ENCODE measurements at places on chromosomes 12 and 14.
A peak's percentile ranks its signal among the peaks of the same experiment; 100 is the strongest.

GRCh38 chr14:54566410-54567223 lies at the start of gene SAMD4A:
TSS of gene SAMD4A (plus strand) at chr14:54567128. CDS start at chr14:54567917, 789 bp downstream.
- peak; percentile 55 for DNase-seq

- no peak for DNase-seq
Observed at GRCh38 chr14:102883089-102883541, 39.3 kb upstream of the AMN start.

DNA sequence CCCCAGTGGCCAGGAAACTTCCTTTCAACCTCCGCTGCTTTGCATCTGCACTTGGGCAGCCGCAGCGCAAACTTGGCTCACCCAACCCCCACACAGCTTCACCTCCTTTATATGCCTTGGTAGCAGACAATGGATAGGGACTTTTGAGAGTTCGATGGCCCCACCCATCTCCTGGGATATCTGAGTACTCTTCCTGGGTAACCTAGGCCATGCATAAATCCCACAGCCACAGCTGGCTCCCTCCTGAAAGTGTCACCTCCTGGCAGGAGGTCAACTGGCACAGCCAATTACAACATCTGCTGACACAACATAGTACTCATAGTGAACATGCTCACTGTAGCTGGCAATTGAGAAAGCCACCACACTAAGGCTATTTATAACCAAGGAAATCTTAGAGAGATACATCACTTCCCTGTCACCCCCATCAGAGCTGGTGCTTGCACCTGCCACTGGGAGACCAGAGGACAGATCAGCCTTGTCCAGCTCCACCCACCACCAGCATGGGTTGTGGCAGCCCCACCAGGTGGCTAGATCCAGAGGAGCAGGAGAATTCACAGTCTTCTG lies 410.0 kb downstream of the SYT1 start:
- no peak for DNase-seq

DNA sequence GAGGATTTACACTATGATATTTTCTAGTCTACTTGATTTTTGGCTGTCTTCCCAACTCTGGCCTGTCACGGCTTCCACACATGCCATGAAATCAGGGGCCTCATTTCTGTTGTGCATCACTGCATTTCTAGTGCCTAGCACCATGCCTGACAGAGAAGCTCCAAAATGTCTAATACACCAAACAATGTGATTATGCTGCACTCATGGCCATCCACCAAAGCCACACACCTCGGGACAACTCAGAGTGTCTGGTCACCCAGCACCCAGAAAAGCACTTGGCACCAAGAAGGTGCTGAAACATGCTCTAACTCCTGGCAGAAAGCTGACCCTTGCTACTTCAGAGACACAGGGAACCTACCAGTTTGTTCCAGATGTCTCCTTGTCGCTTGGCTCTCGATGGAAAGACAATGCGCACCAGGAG lies 11.3 kb downstream of the GCN1 start:
- no peak for DNase-seq

GRCh38 chr12:78149459-78149858 lies 318.8 kb downstream of the NAV3 start:
- DNase-seq, result no peak

- no peak for DNase-seq
Observed at GRCh38 chr14:92475451-92476187, 38.0 kb upstream of the RIN3 start.

- DNase-seq, result no peak
Observed at GRCh38 chr12:71262466-71262865, 104.7 kb upstream of the TSPAN8 start.

GRCh38 chr14:70254476-70254961 lies 65.8 kb upstream of the SLC8A3 start:
- no peak for DNase-seq

DNA sequence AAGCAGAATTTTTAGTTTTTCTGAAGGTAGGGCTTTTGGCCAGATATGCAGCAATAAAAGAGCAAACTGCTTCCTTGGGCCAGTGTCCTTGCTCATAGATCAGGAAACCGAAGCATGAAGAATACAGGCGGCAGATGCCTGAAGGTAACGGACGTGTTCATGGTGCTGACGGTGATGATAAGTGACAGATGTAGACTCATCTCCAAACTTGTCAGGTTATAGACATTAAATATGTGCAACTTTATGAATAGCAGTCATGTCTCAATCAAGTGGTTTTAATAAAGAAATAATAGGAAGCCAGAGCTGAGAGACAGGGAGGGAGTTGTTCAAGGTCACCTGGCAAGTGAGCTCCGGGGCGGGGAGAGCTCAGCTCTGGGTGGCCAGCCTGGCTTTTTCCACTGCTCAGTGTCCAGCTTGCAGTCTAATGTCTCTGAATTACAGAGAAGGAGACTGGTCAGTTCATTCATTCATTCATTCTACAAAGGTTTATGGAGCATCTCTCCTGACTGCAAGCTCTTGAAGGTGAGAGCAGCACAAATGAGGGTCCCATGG lies 1.0 kb downstream of the SERPINA5 start:
- no peak for DNase-seq

DNA sequence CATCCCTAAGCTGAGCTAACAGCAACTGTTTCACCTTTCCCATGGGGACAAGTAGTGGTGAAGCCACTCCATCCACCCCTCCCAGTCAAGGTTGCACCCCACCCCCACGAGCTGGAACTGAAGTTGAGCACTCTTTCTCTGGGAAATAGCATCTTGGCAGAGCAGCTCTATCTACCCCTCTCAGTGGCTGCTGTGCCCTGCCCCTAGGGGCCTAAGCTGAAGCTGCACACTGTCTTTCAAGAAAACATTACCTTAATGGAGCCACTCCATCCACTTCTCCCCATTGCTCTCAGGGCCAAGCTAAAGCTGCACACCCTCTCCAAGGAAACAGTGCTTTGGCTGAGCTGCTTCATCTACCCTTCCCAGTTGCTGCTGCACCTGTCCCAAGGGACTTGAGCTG lies 170.6 kb upstream of the CCDC196 start:
- DNase-seq, result no peak

DNA sequence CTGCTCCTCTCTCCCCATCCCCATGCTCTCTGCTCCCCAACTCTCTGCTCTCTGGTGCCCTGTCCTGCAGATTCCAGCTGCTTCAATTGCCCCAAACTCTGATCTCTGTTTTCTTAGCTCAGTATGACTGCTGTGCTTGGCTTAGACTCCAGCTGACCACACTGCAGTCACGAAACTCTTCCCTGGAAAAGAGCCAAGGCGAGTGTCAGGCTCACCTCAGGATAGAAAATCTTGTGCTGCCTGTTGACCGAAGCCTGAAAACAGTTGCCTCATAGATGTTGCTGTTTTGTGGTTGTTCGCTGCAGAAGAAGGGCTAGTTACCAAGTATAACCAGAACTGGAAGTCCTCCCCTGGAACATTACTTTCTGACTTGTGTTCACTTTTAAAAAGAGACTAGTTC lies 6.7 kb upstream of the STON2 start:
- no peak for DNase-seq

DNA sequence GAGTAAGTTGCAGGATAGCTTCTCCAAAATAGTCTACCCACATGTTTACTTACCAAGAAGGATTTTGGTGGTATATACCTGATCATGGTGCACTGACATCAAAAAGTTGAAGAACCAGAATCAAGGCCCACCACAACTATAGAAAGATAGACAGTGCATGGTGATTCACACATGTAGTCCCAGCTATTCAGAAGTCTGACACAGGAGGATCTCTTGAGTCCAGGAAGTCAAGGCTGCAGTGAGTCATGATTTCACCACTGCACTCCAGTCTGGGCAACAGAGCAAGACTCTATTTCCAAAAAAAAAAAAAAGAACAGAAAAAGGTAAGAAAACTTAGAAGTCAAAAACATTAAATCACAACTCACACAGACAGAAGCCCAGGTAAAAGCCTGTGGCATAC lies 422.2 kb upstream of the FOXG1 start:
- no peak for DNase-seq

DNA sequence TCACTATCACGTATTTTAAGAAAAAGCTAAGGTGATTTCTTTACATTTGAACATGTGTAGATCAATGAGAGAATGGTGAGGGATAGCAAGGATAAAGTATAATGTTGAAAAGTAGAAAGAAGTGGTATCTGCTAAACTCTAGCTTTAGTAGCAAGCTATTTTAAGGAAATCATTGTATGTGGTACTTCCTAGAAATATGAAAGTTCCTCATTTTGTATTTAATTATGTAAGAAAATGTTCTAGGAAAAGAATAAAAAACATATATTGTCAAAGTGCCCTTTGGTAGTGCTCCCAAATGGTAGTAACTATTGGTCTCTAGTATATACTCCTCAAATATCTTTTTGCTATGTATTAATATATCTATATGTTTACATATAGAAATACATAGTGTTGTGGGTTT lies 35.7 kb downstream of the RAB21 start:
- no peak for DNase-seq

- DNase-seq, result no peak
Observed at GRCh38 chr12:87074781-87075180, 818.6 kb upstream of the MGAT4C start.

DNA sequence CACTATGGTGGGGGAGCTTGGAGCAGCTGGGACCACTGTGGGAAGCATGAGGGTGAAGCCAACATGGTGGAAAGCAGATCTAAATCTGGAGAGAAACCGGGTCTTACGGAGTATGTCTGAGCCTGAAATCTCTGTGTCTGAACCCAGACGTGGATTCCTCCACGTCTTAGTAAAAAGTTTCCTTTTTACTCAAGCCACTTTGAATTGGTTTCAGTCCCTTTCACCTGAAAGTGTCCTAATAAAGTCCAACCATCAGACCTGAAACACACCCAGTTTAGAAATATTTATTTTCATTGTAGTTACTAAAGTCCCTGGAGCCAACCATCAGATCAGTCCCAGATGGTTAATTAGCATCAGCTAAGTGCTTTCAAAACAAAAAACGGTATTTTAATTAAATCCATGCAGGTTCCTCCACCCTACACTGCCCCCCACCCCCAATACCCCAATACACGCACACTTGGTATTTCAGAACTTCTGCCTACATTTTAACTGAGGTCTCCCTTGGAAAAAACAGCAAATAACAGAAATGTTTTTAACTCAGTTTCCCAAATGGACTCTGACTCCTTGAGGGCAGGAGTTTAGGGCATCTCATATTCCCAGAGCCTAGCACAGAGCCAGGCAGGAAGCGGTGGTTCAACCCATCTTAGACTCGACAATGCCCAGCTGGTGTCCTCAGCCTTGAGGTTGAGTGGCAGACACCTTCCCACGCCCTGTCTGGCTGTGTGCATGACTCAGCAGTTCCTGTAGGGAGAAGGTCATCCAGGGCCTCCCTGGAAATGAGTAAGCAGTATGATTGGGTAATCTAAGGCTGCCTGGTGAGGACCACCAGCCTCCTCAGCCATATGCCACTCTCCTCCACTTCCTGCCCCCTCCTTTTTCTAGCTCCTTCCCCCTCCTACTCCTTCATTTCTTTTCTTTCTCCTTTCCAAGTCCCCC lies 175.8 kb downstream of the TTC8 start:
- no peak for DNase-seq

DNA sequence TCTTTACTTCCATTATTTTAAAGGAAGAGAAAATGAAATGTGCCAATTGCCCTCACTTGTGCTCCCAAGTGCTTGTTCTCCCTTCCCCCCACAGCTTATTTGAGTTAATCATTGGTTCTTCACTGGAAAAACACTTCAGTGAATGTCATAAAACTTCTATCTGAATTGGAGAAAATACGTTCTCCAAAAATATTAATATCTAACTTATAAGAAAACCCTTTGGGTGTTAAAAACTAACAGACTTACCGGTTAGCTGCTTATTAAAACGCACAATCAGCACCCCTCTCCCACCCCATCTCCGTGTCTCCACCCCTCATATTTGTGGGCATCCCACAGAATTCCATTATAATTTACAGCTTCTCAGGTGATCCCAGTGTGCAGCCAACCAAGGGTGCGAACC lies 31.7 kb downstream of the PLEKHA5 start:
- no peak for DNase-seq

DNA sequence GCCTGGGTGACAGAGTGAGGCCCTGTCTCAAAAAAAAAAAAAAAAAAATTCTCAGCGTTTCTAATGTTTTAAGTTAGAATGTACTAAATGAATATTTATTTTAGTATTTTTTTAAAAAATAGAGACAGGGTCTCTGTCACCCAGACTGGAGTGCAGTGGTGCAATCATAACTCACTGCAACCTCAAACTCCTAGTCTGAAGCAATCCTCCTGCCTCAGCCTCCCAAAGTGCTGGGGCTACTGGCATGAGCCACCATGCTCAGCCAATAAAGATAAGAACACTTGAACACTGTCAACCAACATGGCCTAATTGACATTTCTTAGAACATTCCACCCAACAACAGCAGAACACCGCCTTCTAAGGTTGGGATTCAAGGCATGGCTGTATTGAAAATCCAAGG lies 5.1 kb upstream of the DYNC1H1 start:
- DNase-seq, result no peak

DNA sequence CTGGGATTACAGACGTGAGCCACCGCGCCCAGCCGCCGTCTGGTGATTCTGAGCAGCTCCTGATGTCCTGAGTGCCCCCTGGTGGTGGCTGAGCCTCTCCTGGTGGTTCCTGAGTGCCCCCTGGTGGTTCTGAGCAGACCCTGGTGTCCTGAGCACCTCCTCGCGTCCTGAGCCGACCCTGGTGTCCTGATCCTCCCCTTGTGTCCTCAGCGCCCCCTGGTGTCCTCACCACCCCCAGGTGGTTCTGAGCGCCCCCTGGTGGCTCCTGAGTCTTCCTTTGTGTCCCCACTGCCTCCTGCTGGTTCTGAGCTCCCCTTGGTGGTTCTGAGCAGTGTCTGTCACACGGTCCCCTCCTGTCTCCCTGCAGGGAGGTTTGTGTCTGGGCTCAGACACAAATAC lies 1304.9 kb downstream of the TMEM121 start:
- DNase-seq, result peak; percentile 45

- peak; percentile 51 for DNase-seq
Observed at GRCh38 chr14:77067632-77068516, 30.2 kb upstream of the CIPC start.

DNA sequence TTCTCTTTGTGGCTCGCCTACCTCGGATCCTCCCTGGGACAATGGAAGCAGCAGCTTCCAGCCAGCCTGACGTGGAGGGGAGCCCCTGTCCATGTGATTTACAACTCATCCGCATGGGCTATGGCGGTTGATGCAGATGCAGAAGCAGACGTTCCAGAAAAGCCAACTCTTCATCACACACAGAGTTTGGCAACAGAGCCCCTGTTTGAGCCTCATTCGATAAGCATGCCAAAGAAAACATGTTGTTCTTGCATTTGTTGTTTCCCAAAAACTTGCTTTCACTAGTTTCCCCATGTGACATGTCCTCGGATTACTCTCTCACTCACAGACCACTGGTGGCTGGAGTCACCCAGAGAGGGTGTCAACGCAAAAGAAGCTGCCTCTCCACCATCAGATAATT lies 16.4 kb upstream of the TC2N start:
- DNase-seq, result no peak

GRCh38 chr14:24411443-24412389 lies 12.9 kb downstream of the NYNRIN start:
- DNase-seq, result no peak

DNA sequence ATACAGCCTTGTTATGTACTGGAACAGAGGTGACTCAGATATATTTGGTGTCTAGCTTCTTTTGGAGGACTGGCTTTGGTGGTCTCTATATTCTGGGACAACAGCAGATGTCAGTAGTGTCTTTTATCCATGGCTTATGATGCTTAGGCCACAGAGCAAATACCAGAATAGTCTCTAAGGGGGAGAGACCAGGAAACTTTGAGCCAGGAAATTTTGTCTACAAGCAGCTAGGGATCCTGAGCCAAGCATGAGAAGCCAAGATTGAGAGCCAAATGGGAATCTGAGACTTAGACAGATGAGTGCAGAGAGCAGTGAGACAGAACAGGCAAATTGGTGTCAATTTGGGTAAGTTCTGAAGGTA lies 28.4 kb upstream of the PTPRR start:
- DNase-seq, result no peak
